ENCODE measurements at places on chromosomes 16 and 17.

DNA sequence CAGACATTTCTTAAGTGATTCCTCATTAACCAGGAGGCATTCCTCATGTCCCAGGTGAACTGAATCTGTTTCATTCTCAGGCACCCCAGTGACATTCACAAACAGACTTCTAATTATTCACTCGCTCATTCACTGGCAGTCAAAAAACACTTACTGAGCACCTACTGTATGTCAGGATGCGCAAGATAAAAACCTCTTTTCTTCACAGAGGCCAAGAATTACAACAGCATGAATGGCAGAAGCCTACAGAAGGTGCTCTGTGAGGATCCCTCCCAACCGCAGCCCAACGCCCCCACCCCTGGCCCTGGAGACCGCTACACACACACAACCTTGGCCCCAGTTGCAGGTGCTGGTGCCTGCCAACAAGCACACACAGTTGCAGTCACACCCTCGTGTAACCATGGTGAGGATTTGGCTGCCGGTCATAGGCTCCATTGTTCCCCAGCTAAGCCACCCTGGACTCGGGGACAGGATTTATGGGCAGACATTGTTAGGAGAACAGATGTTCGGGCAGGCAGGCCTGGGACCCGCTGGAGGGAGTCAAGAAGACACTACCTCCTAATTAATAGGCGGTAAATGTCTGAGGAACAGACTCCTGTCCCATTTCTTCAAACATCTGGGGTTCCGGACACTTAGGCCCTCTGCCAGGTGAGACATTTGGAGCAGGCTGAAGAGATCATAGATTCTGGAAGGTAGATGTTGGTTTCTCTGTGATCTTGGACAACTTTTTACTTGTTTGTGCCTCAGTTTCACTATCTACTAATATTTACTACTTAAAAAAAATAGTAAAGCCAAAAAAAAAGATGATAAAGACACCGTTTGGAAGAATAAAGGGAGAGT lies 43.2 kb downstream of the CUEDC1 start:
- DNase-seq: peak; percentile 46

DNA sequence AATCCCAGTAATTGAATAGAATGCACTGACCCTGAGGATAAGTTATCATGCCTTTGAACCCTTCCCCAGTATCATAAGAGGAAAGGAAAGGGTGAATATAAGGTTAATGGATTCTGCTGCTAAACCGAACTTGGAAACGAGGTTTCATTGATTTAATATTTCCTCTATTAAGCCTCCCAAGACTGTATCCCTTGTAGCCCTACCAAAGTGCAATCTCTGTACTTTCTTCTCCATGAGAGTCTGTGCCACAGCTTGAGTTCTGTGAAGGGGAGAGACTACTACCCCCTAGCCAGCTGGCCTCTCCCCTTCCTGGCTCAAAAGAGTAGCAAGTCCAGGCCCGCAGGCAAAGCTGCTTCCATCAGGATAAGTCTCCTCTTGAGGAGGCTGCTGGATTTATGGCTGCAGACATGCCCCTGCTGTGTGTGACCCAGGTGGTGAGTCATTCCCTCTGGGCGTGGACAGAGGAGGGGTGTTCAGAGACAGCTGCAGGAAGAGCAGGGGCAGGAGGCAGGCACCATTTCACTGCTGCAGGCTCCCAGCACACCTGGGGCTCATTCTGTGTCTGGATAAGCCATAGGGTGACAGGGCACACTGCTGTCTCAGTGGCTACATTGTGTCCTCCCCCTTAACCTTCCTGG lies 58.4 kb downstream of the TOM1L2 start:
- DNase-seq: peak; percentile 72

DNA sequence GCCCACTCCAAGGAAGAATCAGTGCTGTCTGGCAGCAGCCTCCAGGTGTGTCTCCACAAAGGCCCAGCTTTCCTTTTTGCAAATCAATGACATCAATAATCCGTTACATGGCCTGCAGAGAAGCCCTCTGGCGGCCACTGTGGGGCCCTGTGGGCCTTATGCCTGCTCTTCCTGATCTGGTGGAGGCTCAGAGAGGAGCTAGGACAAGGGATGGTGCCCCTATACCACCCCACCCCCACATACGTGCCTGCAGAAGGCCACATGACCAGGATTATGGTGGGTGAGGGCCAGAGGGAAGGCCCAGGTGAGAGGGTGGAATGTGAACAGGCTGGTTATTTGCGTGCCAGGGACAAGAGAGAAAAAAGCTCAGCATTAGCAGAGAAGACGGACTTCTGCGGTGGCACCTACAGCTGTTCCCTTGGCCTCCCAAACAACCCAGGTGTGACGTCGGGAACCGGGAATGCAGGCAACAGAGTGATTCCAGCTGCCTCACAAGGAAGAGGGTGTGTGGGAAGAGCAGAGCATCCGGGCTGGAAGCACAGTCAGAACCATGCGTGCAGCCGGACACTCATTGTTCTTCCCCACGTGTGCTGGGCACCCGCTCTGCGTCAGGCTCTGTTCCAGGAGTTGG lies 22.5 kb downstream of the EIF4A3 start:
- DNase-seq: peak; percentile 78

- no peak for DNase-seq
Observed at GRCh38 chr16:52424591-52424990, 122.4 kb downstream of the TOX3 start.

GRCh38 chr17:15914400-15915170 lies 30.3 kb upstream of the ADORA2B start:
- no peak for DNase-seq

Data from iPS-NIHi11 (cell line).